Dermis microvascular lymphatic vessel endothelial cell (primary cell): ENCODE measurements at places on chromosomes 12 and 14. TPM values are rescaled to one million over a fixed set of nuclear protein-coding genes. Genes with fewer than 3 reads are reported as not detected.

Gene WNT1
- not detected in 2 replicates for total RNA-seq

Gene NINJ2
- 2.4 and 3.0 TPM in 2 replicates for total RNA-seq

Gene TTC9
- total RNA-seq: 0.13 and 0.25 TPM in 2 replicates

Gene PPFIA2
- not detected in 2 replicates for total RNA-seq

Gene KLHL33
- under 0.01 and 0.13 TPM in 2 replicates for total RNA-seq

Gene PIANP
- not detected in 2 replicates for total RNA-seq

Gene DEPDC4
- 0.13 and 0.26 TPM in 2 replicates for total RNA-seq

Gene PLEK2
- total RNA-seq: 0.51 and 5.5 TPM in 2 replicates

Gene ERP27
- 0.13 TPM in 1 of 2 replicates, not detected in the other for total RNA-seq

Gene KCNH5
- total RNA-seq: not detected in 2 replicates

Gene GPRC5D
- total RNA-seq: not detected in 2 replicates

Gene EML5
- total RNA-seq: 0.13 TPM in 2 replicates

Gene PRKD1
- 4.5 and 7.2 TPM in 2 replicates for total RNA-seq

Gene CRIP1
- total RNA-seq: 0.38 and 0.90 TPM in 2 replicates

Gene MSRB3
- 43.6 and 44.7 TPM in 2 replicates for total RNA-seq

Gene POLE
- 25.5 and 27.3 TPM in 2 replicates for total RNA-seq

Gene KRT72
- total RNA-seq: not detected in 2 replicates

Gene SLCO1B1
- not detected in 2 replicates for total RNA-seq

Gene BMP4
- 17.8 and 32.4 TPM in 2 replicates for total RNA-seq

Gene OR6C2
- total RNA-seq: not detected in 2 replicates

Gene USP44
- 3.1 and 4.2 TPM in 2 replicates for total RNA-seq

Gene ACIN1
- 36.8 and 43.0 TPM in 2 replicates for total RNA-seq

Gene CPNE6
- total RNA-seq: not detected in 2 replicates

Gene ANKRD33
- 0.13 and 0.26 TPM in 2 replicates for total RNA-seq

Gene P2RX7
- total RNA-seq: 3.9 and 6.4 TPM in 2 replicates

Gene LALBA
- total RNA-seq: not detected in 2 replicates

Gene AGAP2
- total RNA-seq: 0.26 and 0.51 TPM in 2 replicates

Gene CEBPE
- total RNA-seq: not detected in 2 replicates

Gene ZNF839
- total RNA-seq: 4.5 and 7.7 TPM in 2 replicates

Gene DENND5B
- 5.9 and 8.9 TPM in 2 replicates for total RNA-seq

Gene SLC35E3
- 4.6 and 5.3 TPM in 2 replicates for total RNA-seq

Gene MANSC4
- total RNA-seq: not detected in 2 replicates

Gene RDH5
- 0.13 and 0.63 TPM in 2 replicates for total RNA-seq

Gene SERPINA9
- not detected in 2 replicates for total RNA-seq

Gene TAS2R19
- total RNA-seq: 1.7 and 3.4 TPM in 2 replicates

Gene ACOT4
- total RNA-seq: 0.13 and 0.26 TPM in 2 replicates

Gene NYNRIN
- total RNA-seq: 3.3 and 4.2 TPM in 2 replicates

Gene PDE6H
- total RNA-seq: not detected in 2 replicates

Gene B3GNT4
- total RNA-seq: under 0.01 TPM in 2 replicates

Gene MAPKAPK5
- 17.8 and 21.9 TPM in 2 replicates for total RNA-seq

Gene KCNMB4
- total RNA-seq: 0.39 and 0.51 TPM in 2 replicates

Gene ANKRD52
- 10.1 and 17.1 TPM in 2 replicates for total RNA-seq

Gene GLIPR1L1
- total RNA-seq: not detected in 2 replicates

Gene PAPLN
- 30.4 and 58.3 TPM in 2 replicates for total RNA-seq

Gene FAIM2
- total RNA-seq: not detected in 2 replicates

Gene OR4E2
- not detected in 2 replicates for total RNA-seq

Gene EML1
- total RNA-seq: 29.9 and 35.1 TPM in 2 replicates

Gene EFS
- not detected in 2 replicates for total RNA-seq

Gene GYS2
- not detected in 2 replicates for total RNA-seq

Gene FBLN5
- 0.26 and 0.89 TPM in 2 replicates for total RNA-seq

Gene LTBR
- total RNA-seq: 30.7 and 47.9 TPM in 2 replicates
